Left ventricle myocardium inferior (tissue), 1 donor: ENCODE measurements at places on chromosomes 11 and 22. TPM values are rescaled to one million over a fixed set of nuclear protein-coding genes. Genes with fewer than 3 reads are reported as not detected.

GRCh38 chr11:123653827-123654565 lies 428 bp downstream of the SCN3B start:
- peak; percentile 58 for DNase-seq

DNA sequence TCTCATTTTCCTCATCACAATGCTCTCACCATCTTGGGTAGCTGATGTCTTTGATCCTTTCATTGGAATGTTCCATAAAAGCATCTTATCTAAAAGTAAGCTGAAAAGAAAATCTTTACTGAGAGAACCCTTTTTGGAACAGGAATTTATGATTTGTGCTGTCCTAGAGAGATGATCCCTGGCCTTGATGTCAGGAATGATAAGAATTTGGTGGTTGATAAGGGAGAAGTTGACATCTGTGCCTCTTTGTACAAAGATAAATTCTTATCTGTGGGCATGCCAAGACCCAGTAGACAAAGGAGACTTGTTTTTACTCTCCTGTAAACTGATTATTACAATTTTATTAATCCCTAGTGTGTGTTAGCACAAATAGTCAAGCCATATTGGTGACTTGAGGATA lies 36.9 kb downstream of the NAALAD2 start:
- no peak for DNase-seq

DNA sequence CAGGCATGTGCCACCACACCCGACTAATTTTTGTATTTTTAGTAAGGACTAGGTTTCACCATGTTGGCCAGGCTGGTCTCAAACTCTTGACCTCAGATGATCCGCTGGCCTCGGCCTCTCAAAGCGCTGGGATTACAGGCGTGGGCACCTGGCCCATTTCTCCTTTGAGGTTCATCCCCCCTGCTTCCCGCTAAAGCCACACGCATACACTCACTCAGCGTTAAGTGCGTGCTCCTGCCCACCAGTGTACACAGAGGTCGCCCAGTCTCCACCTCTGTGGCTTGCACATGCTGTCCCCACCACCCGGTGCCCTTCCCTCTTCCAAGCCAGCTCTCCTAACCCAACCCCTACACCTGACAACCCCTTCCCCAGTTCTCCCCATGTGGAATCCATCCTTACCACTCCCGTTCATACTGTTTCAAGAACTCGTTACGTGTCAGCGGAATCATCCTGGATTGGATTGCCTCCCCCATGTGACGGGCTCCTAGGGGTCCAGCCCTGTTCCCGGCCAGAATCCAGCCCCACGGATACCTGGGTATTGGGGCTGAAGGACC lies 15.7 kb upstream of the CYTH4 start:
- DNase-seq: no peak

DNA sequence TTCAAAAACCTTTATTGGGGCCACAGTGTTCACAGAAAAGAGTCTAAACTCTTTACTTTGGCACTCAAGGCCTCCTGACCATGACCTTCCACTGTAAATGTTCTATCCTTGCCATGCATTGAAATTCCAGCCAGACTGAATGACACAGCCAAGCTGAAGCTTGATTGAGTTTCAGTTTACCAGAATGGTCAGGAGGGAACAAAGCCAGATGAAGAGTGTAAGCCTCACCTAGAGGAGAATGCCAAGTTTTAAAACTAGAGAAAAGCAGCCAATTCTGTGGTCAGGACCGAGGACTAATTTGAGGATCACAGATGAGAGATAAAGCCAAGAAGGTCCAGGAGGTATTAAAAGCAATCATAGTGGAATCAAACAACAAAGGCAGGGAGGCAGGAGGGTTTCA lies 215.3 kb downstream of the KCNA4 start:
- DNase-seq: no peak

DNA sequence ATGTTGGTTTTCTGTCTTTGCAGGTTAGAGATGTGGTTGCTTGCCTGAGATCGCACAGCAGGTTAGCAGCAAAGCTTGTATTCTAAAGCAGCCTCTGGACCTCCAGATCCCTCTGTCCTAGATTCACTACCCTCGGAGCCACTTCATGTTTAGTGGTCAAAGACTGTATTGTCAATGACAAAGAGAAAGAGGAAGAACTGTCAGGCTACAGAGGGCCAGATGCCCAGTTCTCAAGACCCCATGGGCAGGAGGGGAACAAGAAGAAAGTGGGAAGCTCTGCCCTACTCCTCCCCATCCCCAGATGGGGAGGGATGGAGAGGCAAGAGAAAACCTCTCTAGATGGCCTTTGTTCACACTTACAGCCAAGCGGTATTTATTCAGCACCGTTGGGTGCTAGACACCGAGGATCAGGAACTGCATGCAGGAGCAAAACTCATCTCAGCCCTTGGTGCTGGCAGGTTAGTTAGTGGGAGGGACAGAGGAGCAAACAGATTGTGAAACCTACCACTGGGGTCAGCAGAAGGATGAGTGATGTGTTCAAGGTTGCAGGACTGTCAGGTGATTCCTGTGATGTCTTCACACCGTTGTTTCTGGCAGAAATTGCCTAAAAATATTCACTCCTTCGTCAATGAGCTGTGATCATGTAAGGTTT lies 38.3 kb upstream of the PTPRJ start:
- DNase-seq: no peak

Gene MCM5
- total RNA-seq: 8.3 TPM

Gene TBC1D22A
- 16.2 TPM for total RNA-seq
